ENCODE measurements at places on chromosomes 7 and 10.

GRCh38 chr10:77428691-77429395 is 208.8 kb downstream of the KCNMA1 start:
- peak; percentile 31 for DNase-seq

DNA sequence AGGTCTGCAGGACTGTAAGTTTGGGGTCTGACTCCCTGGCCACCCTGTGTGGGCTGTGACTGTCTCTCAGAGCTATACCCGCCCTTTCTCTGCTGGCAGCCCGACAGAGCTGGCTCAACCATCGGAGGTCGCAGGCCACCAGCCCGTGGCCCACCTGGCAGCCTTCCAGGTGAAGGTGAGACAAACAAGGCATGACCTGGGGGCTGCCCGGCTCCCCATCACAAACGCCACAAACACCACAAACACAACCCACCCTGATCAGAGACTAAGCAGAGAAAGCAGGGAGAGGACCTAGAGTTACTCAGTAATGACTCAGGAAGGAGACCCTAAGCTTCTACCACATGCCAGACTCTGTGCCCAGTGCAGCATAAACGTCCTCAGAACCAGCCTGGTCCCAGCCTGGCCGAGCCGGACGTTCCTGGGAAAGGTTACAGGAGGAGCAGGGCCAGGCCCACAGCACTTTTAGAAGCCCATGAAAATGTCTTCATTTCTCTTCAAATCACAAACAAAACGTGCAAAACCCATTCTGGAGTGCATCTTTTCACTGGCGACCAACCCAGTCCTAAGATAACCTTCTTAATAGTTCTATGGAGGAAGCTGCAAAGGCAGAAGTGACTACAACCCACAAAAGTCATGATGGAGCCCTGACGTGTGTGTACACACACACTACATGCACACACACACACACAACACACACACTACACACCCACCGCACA is 66.8 kb downstream of the MKI67 start:
- DNase-seq = no peak

DNA sequence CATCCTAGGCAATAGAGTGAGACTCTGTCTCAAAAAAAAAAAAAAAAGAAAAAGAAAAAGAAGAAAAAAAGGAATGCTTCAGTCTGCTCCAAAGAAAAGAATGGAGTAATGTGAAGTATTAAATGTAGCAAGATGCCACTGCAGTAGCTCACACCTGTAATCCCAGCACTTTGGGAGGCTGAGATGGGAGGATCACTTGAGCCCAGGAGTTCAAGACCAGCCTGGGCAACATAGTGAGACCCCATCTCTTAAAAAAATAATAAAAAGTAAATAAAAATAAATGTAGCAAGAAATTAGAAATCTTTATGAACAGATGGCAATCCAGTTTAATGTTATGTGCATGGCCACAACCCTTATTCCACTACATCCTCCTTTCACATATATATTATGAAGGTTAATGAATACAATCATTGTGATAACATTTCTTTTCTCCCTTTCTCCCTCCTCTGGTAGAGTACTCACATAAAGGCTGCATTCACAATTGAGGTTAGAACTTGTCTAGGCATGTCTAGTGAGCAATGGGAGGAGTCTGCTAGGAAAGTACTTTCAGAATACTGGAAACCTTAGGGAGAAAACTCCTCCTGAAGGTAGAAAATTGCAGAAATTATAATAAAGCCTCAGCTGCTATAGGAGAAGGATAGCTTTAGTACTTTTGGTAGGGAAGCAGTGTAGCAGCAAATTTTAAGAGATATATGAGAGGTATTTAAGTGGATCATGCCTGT is 20.4 kb downstream of the KLLN start:
- DNase-seq = no peak

DNA sequence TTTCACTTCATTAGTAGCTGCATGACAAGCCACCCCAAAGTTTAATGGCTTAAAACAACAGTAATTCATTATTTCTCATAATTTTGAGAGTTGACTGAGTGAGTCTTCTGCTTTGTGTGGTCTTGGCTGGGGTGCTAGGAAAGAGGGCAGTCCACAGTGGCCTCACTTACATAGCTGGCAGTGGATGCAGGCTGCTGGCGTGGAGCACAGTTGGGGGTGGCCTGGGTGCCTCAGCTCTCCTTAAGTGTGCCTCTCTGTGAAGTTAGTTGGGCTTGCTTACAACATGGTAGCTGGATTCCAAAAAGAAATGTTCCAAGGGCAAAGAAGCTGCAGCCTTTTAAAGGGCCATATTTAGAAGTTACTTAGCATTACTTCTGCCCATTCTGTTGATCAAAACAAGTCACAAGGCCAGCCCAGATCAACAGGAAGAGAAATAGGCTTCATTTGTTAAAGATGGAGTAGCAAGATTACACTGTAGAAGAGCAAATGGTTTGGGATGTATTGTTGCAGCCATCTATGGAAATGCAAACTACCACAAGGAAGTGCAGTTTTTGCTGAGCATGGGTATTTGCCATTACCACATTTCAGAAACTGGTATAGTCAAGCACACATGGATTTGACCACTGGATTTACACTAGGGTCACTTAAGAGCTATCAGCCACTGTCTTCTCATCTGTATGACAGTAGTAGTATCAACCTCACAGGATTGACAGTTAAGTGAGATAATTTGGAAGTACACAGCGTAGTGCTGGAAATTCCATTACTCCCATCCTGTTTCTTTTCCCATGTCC is 33.6 kb downstream of the ZEB1 start:
- DNase-seq = no peak

GRCh38 chr7:77800158-77800557 is 1.6 kb downstream of the PHTF2 start:
- no peak for DNase-seq
